ENCODE measurements at places on chromosomes 3 and 15.
A peak's percentile ranks its signal among the peaks of the same experiment; 100 is the strongest.

DNA sequence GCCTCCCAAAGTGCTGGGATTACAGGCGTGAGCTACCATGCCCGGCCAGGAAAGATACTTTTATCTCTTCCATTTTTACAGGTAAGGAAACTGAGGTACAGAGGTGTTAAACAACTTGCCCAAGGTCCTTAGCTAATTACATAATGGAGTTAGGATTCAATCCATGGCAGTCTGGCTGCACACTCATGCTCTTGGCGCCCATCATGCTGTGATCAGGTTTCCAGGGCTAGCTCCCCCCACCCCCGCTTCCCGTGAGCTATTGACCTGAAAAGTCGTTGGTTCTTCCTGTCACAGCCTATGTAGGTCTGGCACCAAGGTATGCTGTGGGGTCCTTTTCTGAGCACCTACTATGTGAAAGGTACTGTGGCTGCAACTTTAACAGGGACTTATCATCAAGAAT lies 55.9 kb upstream of the LARS2 start:
- no peak for DNase-seq

- DNase-seq, result no peak
Measured at GRCh38 chr3:142228964-142229363, 3.6 kb upstream of the GK5 start.

DNA sequence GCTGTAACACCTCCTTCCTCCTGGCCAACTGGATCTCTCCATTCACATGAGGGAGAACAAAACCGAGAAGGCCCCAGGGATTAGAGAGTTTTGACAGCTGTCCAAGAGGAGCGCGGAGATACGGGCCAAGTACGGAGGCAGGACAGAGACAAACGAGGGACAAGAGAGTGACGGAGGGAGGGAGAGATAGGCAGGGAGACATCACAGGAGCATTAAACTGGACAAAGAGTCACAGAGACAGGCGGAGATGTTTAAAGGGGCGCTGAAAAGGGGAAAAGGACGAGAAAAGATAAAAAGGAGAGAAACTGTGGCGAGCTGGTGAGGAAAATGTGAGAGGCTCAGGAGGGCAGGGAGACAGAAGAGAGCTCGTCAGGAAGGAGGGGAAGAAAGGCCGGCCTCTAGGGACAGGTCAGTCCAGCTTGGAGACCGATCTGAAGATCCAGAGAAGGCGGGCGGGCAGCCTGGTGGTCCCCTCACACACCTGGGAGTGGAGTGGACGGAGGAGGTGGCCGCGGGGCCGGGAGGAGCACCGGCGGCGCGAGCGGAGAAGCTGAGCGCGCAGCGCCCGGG lies 40.5 kb upstream of the ROPN1 start:
- DNase-seq, result peak; percentile 88

- no peak for DNase-seq
Measured at GRCh38 chr15:76973362-76973743, 21.6 kb upstream of the PSTPIP1 start.

GRCh38 chr3:52402101-52402521 lies 42.8 kb downstream of the SEMA3G start:
- DNase-seq, result no peak

- DNase-seq, result no peak
Measured at GRCh38 chr3:146542179-146542578, 2.2 kb downstream of the PLSCR1 start.

- DNase-seq, result no peak
Measured at GRCh38 chr15:73884159-73884558, 10.8 kb downstream of the TBC1D21 start.

GRCh38 chr3:15527031-15527459 lies 5.5 kb upstream of the COLQ start:
- no peak for DNase-seq

GRCh38 chr15:39075756-39076341 lies 505.0 kb upstream of the THBS1 start:
- DNase-seq, result no peak

- DNase-seq, result no peak
Measured at GRCh38 chr15:59011262-59011952, 23.9 kb downstream of the RNF111 start.

- DNase-seq, result no peak
Measured at GRCh38 chr15:39360452-39360851, 220.4 kb upstream of the THBS1 start.

GRCh38 chr3:33664195-33664594 lies 53.9 kb downstream of the CLASP2 start:
- no peak for DNase-seq

GRCh38 chr3:24562895-24563294 lies 68.2 kb upstream of the THRB start:
- no peak for DNase-seq

GRCh38 chr3:153462545-153462944 lies 300.5 kb downstream of the RAP2B start:
- DNase-seq, result no peak

GRCh38 chr3:62110443-62111225 lies 262.7 kb downstream of the FEZF2 start:
- no peak for DNase-seq

- no peak for DNase-seq
Measured at GRCh38 chr15:35071106-35071505, 14.0 kb downstream of the NANOGP8 start.

DNA sequence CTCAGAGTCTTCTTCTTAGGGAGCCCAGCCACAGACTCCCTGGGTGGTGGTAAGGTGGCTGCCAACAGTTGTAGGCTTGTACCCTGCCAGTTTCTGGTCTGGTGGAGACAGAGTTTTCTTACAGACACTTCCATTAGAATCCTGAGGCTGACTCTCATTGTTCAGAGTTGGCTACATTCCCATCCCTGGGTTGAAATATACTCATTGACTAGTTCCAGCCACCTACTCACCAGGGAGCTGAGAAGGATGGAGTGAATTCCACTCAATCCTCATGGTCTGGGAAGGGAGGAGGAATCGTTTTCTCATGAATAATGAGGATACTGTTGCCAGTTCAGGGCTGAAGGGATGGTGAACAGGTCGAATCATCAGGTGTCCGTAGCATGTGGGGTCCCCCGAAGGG lies 226.5 kb upstream of the PROK2 start:
- DNase-seq, result no peak

Measured in NCI-H1436 (cell line).